Activated naive CD4-positive, alpha-beta T cell treated with Interleukin-2 at 50 U/mL for 16 hours (primary cell): ENCODE measurements at places on chromosomes 6 and 20.
A peak's percentile ranks its signal among the peaks of the same experiment; 100 is the strongest.

GRCh38 chr20:52747845-52748284, 224.3 kb upstream of the TSHZ2 start:
- DNase-seq, result no peak

GRCh38 chr6:408599-409102, 17.1 kb downstream of the IRF4 start:
- DNase-seq, result no peak

- no peak for DNase-seq
Measured at GRCh38 chr6:34547701-34548644, 8.2 kb downstream of the SPDEF start.

DNA sequence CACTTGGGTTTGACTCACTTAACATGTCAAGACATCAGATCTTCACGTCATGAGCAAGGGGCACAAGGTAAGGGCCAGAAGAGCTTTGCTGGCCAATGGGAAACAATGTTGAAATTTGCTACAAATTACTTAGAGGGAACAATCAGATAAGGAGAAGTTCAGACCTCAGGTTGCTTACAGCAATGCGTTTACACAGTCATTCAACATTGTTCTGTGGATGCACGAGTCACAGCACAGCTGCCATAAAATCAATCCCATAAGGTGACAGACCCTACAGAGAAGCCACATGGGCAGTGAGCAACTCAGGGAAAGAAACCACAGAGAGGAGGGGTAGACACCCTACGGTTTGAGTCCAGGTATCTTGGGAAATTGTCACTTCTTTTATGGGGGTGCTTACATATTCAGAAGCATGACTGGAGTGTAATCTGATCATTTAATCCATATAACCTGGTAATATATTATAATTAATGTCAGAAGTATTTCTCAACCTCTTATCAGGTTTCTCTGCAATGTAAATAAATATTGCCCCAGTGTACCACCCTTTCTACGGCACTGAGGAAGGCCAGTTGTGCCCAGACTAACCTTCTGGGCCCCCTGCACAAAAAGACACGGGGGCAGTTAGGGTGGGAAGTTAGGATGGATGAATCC, 2.3 kb upstream of the SLC22A2 start:
- DNase-seq, result no peak

DNA sequence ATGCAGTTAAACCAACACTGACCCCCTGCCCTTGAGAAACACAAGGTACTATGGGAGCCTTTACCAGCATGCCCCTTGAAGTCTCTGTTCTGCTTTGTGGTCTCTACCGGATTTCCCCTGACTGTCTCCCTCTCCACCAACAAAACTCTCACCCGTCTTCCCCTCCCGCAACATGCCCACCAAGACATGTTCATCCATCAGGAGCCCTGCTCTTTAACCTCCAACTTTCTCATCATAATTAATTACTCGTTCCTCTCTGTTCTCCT, 1.1 kb downstream of the ZNF165 start:
- DNase-seq, result no peak

DNA sequence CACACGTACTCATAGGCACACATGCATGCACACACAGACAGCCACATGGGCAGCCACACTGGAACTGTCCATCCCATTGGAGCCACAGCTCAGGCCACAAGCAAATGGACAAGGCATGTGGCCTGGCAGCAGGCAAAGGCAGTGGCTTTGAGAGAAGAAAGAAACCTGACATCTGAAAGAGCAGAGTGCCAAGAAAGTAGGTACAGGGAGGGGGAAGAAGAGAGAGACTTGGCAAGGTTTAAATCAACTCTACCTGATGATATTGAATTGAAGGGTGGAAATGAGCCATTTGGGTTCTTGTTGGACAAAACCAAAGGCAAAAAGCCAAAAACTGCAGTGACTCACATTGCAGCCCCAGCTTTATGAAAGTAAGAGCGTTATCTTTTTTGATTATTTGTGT, 142.7 kb downstream of the PCSK2 start:
- DNase-seq, result no peak

- no peak for DNase-seq
Measured at GRCh38 chr6:34128045-34128444, 17.8 kb downstream of the GRM4 start.

- DNase-seq, result no peak
Measured at GRCh38 chr6:35808688-35809087, 3.5 kb downstream of the LHFPL5 start.

- no peak for DNase-seq
Measured at GRCh38 chr6:47235964-47236760, 73.5 kb downstream of the TNFRSF21 start.

DNA sequence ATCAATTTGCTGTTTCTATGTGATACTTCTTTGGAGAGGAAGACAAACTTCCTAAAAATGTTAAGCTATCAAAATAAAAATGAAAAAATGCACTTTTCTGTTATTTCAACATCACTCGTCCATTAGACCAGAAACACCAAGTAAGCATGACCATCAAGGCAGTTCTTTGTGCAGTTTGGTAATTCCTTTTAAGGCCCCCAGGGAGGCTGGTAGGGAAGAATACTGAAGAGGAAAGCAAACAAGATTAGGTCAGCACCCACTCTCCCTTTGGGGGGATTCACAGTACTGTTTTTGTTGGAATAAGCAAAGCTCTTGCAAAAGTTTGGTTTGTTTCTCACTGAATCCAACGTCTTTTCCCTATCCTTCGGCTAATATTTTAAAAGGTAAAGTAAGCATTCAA, 206.8 kb upstream of the SLC35B3 start:
- DNase-seq, result no peak

GRCh38 chr6:100622907-100623692, 158.4 kb upstream of the SIM1 start:
- DNase-seq, result no peak

GRCh38 chr6:29964887-29965562, 22.7 kb downstream of the HLA-A start:
- DNase-seq, result peak; percentile 78

GRCh38 chr6:131283466-131284175, 148.4 kb downstream of the AKAP7 start:
- DNase-seq, result no peak

DNA sequence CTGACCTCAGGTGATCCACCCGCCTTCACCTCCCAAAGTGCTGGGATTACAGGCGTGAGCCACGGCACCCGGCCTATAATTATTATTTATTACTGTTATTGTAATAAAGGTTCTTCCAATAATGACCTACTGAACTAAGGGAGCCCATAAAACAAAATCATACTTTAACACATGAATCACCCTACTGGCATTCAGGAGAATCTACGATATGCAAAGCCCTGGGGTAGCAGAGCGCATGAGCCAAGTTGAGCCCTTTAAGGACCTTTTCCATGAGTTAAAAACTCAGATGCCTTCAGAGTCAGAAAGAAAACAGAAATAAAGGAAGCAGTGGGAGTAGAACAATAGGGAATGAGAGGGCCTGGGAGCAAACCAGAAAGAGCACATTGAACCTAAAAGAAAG, 41.5 kb downstream of the SNRPB start:
- no peak for DNase-seq

DNA sequence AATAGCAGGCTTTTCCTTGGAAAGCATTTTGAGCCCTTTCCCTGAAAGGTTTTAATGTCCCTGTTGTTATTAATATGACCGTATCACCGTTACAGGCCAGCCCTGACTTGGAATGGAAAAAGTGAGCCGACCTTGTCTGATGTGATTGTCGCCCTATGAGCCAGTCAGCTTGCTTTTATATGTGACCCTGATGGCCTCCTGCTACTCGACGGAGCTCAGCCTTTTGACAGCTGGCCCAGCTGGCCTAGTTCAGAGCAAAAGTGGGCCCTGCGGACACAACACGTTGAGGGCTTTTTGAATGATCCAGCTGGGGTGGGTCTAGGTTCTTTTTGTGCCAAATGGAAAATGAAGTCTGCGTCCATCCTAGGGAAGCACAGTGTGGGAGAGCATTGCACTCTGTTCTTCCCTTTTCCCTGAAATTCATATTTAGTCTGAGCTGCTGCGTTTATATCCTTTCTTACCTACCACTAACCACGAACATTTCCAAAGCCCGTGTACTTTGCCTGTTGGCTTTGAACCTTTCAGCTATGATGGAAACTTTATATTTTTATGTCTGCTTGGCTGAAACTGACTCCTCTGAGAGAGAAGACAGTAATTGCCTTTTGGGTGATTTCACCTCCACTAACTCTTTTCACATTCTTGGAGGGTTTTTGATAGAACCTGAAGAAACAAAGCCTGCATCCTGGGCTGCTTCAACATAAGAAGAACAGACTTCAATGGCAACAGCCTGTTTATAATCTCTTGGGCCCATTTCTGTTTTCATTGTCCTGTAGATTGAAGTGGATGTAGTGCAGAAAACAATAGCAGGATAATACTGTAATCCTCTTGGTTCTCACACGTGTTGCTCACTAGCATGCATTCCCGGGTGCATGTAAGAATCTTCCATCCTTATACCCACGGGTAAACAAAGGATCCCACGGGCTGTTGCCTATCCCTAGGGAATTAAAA, 121.8 kb upstream of the HDGFL1 start:
- no peak for DNase-seq

GRCh38 chr6:167861424-167861823, 34.7 kb downstream of the AFDN start:
- DNase-seq, result no peak

- no peak for DNase-seq
Measured at GRCh38 chr6:75794351-75794846, 45.4 kb downstream of the MYO6 start.

GRCh38 chr20:36085686-36086267, 68.8 kb upstream of the EPB41L1 start:
- no peak for DNase-seq

- DNase-seq, result no peak
Measured at GRCh38 chr6:10194816-10195672, 219.8 kb downstream of the TFAP2A start.

DNA sequence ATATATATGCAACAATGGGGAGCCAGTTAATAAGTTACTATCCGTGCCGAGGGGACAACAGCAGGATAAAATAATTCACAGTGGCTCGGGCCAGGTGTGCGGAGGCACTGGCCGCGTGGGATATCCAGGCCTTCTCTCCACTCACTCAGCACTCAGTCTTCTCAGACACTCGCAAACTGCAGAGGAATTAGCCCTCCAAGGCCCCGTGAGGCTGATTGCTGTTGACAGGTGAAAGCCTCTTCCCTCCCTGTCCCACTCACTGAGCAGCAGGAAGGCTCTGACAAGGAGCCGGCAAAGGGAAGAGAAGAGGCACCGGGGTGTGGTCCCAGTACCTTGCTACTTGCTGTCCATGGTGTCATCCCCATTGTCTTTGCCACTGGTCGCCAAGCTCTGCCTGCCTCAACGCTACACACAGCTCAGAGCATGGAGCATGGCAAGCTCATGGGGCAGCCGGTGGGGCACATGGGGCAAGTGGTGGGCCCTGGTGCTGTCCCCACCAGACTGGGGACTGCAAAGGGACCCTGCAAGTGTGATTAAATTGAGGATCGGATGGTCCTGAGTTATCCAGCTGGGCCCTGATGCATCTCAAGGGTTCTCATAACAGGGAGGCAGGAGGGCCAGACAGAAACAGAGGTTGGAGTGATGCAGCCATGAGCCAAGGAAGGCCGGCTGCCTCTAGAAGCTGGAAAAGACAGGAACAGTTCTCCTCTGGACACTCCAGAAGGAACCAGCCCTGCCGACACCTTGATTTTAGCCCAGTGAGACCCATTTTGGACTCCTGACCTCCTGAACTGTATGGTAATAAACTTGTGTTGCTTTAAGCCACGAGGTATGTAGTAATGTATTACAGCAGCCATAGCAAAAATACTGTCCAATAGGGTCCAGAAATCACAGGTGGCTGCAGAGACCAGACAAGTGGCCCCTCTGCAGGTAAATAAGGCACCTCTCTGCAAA, 119.7 kb downstream of the PSMB1 start:
- DNase-seq, result no peak

DNA sequence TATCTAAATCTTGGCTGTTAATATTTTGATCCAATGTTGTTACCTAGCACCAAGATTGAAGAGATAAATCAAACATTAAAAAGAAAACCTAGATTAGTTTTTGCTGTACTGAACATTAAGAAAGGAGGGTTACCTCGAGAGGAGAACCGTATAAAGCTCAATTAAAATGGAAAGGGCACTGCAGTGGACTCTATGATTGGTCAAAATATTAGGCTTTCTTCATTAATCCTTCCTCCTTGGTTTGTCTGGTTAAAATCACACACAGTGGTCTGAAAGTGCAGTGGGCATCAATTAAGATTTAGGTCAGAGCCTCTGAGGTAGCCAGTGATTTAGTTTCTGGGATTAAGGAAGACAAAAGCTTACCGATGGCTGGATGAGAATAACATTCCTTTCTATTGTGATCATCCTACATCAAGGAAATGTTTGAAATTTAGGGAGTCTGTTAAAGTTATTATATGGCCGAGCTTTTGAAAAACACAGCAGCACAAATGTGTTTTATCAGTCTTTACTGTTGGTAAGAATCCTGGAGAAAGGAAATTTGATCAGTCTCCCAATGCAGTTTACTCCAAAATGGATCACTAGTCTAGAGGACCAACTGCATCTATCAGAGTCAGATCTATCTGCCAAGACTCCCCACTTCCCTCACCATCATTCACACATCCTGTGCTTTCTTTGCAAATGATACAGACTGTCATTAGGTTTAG, 134.6 kb upstream of the NEDD9 start:
- no peak for DNase-seq

DNA sequence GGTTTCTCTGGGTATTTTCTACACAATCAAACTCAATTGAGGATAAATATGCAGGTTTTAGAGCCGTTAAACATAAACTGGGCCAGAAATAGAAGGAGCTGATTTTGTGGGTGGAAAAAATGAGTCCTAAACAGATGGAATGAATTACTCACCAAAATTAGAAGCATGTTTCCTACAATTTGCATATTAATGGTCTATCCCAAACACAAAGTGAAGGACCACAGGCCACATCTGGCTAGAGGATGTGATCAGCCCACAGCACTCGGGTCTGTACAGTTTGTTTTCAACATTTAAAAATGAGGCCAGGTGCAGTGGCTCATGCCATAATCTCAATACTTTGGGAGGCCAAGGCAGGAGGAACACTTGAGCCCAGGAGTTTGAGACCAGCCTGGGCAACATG, 296.3 kb downstream of the PREX1 start:
- no peak for DNase-seq

- no peak for DNase-seq
Measured at GRCh38 chr6:107692351-107692750, 131.8 kb downstream of the SCML4 start.

DNA sequence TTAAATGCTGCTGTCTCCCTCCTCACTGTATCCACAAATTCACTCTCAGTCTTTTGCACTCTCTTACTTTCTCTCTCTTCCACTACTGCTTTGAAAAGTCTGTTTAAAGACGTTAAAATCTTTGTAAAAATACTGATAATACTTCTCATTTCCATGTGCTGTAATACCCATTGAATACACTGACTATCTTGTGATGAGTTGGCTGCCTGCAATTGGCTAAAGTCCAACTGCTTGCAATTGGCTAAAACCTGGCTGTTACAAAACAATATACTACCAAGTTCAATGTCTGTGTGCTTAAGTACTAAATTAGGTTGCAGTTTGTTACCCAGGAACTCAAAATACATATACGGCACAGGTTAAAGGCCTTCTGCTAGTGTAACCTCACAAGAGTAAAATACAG, 264.8 kb downstream of the THBS2 start:
- DNase-seq, result no peak

GRCh38 chr6:165615636-165616035, 47.4 kb downstream of the PDE10A start:
- DNase-seq, result no peak

- DNase-seq, result no peak
Measured at GRCh38 chr6:42366999-42367352, 84.8 kb downstream of the TRERF1 start.

GRCh38 chr6:111441678-111442243, 41.3 kb downstream of the REV3L start:
- DNase-seq, result no peak
